Fibroblast of skin of scalp (primary cell): ENCODE measurements at places on chromosomes 2 and 18.

GRCh38 chr2:226638576-226638975 is 161.0 kb downstream of the IRS1 start:
- no peak for DNase-seq

DNA sequence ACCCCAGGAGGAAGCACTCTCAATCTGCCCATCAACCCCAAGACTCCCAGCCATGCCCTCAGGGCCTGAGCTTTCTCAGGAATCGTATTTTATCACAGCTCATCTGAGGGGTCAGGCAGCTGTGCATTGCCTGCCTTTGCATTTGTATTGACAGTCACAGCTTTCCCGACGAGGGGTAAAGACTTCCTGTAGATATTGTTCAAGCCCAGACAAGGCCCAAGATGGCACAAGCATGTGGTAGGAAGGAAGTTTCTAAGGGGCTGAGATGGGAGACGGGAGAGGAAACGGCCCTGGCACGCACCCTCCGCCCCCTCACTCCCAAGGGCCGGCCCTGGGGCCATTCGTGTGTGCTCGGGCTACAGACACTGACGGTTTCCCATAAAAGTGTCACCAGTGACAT is 34.2 kb upstream of the PRLH start:
- DNase-seq: no peak

DNA sequence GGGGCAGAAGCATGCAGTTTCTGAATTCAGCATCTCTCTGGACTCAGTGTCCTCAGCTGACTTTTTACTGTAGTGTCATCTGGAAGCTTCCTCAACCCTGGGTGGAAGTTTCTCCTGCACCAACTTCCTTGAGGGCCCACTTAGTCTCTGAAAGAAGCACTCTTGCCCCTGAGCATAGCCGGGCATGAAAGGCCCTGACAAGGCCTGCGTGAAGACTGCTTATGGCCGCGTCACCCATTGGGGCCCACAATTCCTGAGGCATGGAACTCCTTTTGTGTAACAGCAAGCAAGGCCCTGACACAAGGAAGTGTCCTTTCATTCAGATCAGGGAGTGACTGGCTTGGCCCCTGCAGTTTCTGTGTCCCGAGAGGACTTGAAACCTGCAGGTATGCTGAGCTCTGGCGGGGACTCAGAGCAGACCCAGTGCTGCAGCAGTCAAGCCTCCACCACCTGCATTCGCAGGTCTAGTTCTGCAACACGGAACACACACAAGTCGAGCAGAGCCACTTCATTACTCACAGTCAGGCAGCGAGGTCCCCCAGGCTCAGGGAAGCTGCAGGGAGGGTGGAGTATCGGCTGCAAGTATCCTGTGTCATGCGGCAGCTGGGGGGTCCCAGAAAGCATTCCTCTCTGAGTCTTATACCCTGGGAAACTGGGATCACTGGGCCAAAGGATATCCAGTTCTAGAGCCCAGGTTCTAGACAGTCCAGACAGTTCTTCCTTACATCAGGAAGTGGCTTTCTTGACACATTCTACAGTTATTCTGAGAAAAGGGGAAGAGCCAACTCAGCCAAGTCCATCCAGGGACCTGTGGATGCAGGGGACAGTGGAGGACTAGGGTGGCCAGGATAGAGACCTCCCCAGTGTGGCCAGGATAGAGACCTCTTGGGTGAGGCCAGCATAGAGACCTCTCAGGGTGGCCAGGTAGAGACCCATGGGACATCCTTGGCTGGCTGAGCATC is 35.6 kb upstream of the PRLH start:
- DNase-seq: no peak

DNA sequence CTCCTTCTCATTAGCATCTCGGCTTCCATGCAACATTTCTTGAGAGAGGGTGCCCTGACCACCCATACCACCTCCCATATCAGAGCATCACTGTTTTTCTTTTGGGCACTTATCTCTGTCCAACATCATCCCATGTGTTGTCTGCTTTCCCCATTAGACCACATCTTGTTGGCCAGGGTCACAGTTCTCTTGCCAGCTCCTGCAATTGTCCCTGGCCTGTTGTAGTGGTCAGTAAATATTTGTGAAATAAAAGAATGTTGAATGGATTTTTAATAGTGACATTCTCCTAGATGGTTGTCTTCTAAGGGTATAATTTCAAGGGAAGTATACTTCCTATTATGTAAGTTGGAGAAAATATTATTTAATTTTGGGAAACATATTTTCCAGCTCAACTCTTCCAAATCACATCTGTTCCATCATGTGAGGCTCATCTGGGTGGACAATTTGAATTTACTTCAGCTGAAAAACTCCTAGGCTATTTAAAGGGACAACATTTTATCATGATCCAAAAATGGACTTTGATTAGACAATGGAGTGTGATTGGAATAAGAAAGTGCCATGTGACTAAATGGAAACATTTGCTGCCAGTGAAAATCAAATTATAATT is 83.0 kb downstream of the MOGAT1 start:
- no peak for DNase-seq

- DNase-seq: peak; percentile 71
Observed at GRCh38 chr2:33441235-33441810, 35.1 kb upstream of the RASGRP3 start.

DNA sequence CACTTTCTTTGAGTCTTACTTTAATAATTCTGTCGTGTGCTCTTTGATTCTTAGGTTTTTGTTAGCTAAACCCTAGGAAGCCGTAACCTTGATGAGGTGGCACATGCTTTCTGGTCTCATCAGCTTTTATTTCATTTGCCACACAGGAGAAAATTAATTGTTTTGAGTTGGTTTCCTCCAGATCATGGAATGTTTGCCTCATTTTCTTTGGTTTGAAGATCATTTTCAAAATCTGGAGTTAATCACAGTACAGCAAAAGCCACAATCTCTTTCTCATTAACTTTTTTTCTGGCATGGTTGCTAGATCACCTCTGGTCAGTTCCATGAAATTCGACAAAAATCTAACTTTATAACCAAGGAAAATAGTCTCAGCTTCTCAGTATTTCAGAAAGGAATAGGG is 182.9 kb downstream of the MYO1B start:
- peak; percentile 11 for DNase-seq

DNA sequence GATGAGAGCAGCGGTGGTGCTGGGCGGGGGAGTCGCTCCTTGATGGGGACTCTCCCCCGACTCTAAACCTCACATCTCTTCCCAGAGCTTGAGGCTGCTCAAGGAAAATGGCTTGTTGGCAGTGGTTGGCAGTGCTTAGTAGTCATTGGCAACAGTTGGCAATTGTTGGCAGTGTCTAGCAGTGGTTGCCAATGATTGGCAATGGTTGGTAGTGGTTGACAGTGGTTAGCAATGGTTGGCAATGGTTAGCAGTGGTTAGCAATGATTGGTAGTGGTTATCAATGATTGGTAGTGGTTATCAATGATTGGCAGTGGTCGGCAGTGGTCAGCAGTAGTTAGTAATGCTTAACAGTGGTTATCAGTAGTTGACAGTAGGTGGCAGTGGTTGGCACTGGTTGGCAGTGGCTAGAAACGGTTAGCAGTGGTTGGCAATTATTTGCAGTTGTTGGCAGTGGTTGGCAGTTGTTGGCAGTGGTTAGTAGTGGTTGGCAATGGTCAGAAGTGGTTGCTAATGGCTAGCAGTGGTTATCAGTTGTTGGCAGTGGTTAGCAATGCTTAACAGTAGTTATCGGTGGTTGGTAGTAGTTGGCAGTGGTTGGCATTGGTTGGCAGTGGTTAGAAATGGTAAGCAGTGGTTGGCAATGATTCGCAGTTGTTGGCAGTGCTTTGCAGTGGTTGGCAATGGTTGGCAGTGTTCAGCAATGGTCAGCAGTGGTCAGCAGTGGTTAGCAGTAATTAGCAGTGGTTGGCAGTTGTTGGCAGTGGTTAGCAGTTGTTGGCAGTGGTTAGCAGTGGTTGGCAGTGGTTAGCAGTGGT is 85.4 kb upstream of the OTOS start:
- no peak for DNase-seq

- no peak for DNase-seq
Observed at GRCh38 chr18:5457462-5457957, 86.3 kb downstream of the EPB41L3 start.

DNA sequence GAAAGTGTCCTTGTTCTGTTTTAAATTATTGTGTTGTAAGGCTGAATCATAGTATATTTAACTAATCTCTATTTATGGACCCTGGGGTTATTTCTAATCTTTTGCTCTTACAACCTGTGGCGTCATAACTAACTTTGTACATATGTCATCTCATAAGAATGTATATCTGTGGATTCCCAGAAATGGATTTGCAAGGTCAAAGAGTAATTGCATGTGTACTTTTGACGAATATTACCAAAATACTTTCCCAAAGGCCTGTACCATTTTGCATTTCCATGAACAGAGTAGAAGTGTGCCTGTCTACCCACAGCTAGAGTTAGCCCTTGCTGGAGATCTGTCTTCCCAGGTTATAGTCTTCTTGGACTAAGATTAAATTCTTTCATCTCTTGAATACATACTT is 42.8 kb downstream of the SEMA4F start:
- DNase-seq: peak; percentile 51

GRCh38 chr2:8568543-8569302 is 113.1 kb upstream of the ID2 start:
- no peak for DNase-seq

DNA sequence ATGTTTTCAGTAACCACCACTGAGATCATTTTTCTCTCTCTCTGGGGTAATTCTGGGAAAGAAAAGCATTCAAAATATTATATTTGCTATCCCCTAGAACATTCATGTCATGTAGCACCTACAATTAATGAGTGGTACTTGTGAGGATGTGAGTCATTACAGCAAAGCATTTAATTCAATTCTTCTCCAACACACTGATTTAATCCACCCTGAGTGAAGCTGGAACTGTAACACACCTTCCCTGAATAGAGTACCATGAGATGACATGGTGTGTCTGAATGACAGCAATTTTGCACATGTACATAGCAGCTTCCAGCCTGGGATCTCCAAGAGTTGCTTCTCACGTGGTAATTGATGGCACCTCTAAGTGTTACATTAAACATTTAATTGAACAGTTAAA is 207.1 kb upstream of the SLC14A2 start:
- no peak for DNase-seq

GRCh38 chr2:102418421-102418961 is 4.5 kb upstream of the IL18RAP start:
- DNase-seq: peak; percentile 4

DNA sequence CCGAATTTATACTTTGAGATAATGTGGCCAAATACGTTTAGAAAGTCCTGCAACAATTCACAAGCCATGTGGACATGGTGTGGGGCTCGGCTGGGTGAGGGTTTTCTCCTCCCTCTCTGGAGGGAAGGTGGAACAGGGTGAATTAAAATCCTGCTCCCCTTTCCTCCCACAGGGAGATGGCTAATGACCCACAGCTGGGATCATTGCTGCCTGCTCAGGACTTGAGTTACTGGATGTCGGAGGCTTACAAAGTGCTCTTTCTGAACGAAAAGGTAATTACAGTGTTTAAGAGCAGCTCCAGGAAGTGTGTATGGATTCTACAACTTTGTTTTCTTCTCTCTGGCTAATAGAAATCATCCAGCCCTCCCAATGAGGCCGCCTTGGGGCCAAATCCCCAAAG is 97.9 kb upstream of the ALKAL2 start:
- no peak for DNase-seq

- no peak for DNase-seq
Observed at GRCh38 chr18:30298769-30299168, 743.8 kb downstream of the DSC3 start.

- no peak for DNase-seq
Observed at GRCh38 chr2:204205082-204205481, 268.5 kb downstream of the ICOS start.

DNA sequence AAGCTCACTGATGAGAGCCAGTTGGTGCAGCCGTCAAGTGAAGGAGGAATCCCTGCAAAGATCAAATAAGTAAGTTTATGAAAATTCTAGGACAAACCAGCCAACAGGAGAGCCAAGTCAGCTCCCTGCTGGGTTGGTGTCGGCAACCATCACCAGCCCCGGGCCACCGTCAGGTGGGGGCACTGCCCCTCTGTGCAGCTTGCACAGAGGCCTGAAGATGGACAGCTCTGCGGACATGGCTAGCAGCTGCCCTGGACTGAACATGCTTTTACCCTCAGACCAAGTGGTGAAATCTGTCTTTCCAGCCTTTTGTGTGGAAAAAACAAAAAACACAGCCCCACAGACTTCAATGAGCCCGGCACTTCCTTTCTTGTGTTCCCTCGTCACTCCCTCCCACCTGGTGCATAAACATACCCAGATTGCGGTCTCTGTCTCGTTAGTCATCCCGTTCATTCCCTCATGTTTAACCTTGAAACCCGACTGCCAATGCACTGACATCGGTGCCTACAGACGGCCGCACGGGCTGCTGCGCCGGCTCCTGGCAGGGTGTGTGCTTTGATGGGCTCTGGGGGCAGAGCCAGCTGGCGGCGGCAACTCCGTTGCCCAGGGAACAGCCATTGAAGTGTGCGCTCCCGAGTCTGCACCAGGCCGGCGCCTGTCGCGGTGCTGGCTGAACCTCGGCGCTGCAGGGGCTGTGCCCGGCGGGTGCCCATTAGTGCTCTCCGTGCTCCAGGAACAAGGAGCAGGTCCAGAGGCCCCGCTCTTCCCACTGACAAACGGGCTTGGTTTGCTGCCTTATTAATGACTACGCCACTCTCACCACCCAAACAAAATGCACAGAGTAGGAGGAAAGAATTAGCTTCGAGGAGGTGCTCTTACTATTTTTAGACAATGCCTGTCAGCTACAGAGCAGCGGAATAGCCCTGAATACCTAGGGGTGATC is 95.3 kb downstream of the EIPR1 start:
- DNase-seq: peak; percentile 11

GRCh38 chr2:30265052-30266015 is 34.0 kb downstream of the LBH start:
- DNase-seq: peak; percentile 56

DNA sequence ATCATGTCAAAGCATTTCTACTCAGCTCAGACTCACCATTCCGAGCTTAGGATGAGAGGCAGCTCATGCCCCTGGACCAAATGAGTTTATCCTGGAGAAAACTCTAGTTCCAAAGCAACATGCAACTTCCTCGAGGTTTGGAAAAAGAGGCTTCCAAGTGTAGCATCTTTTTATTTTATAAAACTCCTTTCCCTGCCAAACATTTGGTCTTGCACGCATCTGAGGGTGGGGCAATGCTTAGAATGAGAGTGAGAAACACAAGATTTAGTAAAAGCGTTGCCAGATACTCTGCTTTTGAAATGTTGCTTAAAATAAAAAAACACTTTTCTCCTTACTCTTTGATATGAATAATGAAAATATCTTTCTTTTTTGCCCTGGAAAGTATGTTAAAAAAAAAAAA is 151.5 kb downstream of the NCKAP5 start:
- DNase-seq: no peak

GRCh38 chr2:30686000-30686399 is 121.2 kb downstream of the CAPN13 start:
- no peak for DNase-seq

DNA sequence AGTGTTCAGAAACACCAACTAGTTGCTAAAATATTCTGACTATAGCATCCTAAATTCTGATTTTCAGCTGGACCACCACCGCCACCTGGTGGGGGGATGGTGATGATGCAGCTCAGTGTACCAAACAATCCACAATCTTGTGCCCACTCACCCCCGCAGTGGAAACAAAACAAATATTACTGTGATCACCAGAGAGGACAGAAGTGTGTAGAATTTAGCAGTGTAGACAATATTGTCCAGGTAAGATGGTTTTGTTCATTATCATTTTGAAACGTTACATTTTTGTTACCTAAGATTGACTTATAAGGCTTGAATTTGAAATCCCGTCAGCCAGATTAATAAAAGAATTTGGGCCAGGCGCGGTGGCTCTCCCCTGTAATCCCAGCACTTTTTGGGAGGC is 31.7 kb upstream of the UBXN4 start:
- DNase-seq: peak; percentile 47
